SK-N-SH (cell line): ENCODE measurements at places on chromosomes 16 and 17. TPM values are rescaled to one million over a fixed set of nuclear protein-coding genes. Genes with fewer than 3 reads are reported as not detected.

- H3K27me3 ChIP-seq = no peaks in the 10 kb centered on the region
- no peak overlapping the region for H3K27ac ChIP-seq
- no peaks in the 10 kb centered on the region for H3K4me1 ChIP-seq
- peaks cover 49% of the 10 kb centered on the region for H3K36me3 ChIP-seq
Measured at GRCh38 chr17:44053125-44053872, 13.2 kb downstream of the LSM12 start.

DNA sequence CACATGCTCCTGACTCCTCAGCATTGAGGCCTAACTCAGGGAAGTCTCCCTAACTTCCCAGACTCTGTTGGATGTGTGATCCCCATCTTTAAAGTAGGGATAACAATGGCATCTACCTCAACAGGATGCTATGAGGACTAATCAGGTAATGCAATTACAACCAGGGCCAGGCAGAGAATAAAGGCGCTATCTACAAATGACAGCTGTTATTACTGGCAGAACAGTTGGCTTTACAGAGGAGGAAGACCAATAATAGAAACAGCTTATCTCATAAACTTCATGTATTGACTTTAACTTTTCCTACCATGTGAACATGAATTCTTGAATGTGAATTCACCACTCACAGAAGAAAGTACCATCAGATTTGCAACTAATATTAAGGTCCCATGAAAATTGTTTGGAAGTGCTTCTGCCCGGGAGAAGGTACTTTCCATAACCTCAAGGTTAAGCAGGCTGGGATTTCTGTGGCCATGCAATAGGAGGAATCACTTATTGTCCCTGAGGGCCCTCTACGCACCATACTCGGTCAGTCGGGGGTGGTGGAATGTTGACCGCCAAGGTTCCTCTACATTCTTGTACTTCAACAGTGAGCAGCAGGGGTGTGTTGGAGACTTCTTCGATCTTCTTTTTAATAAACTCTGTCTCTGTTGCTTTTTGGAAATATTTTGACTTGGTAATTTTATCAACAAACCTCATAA lies 22.6 kb upstream of the ERN1 start:
- peaks cover 82% of the 10 kb centered on the region for H3K36me3 ChIP-seq
- DNase-seq = peak; percentile 50
- no peaks in the 10 kb centered on the region for H3K27me3 ChIP-seq
- no peak overlapping the region for H3K27ac ChIP-seq
- peaks cover 48% of the 10 kb centered on the region for H3K4me1 ChIP-seq

GRCh38 chr17:82848022-82848592 lies 8.3 kb upstream of the ZNF750 start:
- H3K4me1 ChIP-seq = no peaks in the 10 kb centered on the region; the same call in 1 of the 2 replicates
- peaks cover 3% of the 10 kb centered on the region for H3K36me3 ChIP-seq
- H3K4me3 ChIP-seq = no peak overlapping the region
- no peak overlapping the region for H3K27ac ChIP-seq
- no peak for DNase-seq

- H3K36me3 ChIP-seq = no peaks in the 10 kb centered on the region
- H3K4me1 ChIP-seq = no peaks in the 10 kb centered on the region
- no peaks in the 10 kb centered on the region for H3K27me3 ChIP-seq
- DNase-seq = no peak
- H3K27ac ChIP-seq = no peak overlapping the region
Measured at GRCh38 chr16:11312718-11313492, 31.8 kb upstream of the PRM1 start.

Gene SNTB2
- 13.0 and 14.4 TPM in 2 replicates for polyA plus RNA-seq

GRCh38 chr17:44037471-44037870 lies 22.7 kb upstream of the TMEM101 start:
- H3K27me3 ChIP-seq = no peaks in the 10 kb centered on the region
- no peaks in the 10 kb centered on the region; the same call in 1 of the 2 replicates for H3K4me1 ChIP-seq
- no peak overlapping the region for H3K27ac ChIP-seq
- no peak overlapping the region for H3K4me3 ChIP-seq
- peaks cover 43% of the 10 kb centered on the region for H3K36me3 ChIP-seq

DNA sequence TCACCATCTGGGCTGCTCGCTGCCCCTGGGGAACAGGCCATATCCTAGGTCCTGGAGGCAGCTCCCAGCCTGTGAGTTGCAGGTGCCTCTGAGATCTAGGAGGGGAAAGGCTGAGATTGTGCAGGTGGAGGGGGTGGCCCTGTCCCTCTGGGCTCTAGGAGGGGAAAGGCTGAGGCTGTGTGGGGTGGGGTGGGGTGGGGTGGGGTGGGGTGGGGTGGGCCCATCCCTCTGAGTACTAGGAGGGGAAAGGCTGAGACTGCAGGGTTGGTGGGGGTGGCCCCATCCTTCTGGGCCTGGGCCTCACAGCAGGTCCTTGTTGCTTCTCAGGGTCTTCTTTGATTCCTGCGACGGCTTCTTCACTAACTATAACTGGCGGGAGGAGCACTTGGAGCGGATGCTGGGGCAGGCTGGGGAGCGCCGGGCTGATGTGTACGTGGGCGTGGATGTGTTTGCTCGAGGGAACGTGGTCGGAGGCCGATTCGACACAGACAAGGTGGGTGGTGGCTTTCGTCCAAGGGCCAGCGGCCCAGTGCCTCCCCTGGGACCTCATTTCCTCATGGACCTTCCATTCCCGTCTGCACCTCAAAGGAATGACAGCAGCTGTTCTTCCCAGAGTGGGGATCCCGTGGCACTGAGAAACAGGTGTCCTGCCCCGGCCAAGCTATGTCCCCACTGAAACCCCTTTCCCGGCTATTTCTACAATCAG lies 7.1 kb downstream of the ENGASE start:
- H3K36me3 ChIP-seq = peaks cover 59% of the 10 kb centered on the region; the same call in 1 of the 2 replicates
- no peaks in the 10 kb centered on the region for H3K4me1 ChIP-seq
- no peak overlapping the region for H3K27ac ChIP-seq
- no peak overlapping the region for H3K4me3 ChIP-seq
- H3K27me3 ChIP-seq = no peaks in the 10 kb centered on the region

DNA sequence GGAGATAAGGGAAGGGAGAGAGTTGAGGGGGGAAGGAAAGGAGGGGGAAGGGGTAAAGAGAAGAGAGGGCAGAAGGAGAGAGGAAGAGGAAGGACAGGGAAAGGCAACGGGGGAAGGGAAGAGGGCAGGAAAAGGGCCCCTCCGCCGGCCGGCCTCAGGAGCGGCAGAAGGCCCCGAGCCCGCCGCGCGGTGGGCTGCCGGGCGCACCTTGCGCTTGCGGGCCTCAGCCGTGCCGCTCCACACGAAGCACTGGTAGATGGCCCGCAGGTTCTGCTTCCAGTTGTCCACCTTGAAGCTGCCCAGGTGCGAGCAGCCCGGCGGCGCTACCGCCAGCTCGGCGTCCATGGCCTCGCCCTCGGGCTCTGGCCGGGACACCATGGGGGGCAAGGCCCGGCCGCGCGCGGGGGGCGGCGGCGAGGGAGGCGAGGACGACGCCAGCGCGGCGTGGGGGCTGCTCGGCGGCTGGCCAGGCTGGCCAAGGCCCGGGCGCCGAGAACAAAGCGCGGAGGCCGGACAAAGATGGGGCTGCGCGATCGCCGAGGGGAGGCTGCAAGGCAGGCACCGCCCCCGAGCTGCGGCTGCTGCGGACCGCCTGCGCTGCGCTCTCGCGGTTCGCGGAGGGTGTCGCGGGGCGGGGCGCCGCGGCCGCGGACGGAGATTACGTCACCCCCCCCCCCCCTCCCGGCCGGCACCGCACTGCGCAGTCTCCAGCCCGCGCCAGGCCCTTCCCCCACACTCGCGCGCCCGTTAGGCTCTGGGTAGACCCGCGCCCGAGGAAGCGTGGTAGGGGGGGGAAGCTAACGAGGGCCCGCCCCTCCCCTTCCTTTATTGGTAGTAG lies at the start of gene USP22:
Gene USP22, minus strand, starts transcription at position 554 of the 838 bp plus-strand sequence. Its CDS starts 176 bp downstream, at position 378.
- H3K27me3 ChIP-seq = no peaks in the 10 kb centered on the region
- H3K4me1 ChIP-seq = peaks cover 12% of the 10 kb centered on the region
- DNase-seq = peak; percentile 92
- H3K27ac ChIP-seq = peak within 1 kb of the TSS; percentile 98

Gene CCL3
- polyA plus RNA-seq = not detected in 2 replicates

DNA sequence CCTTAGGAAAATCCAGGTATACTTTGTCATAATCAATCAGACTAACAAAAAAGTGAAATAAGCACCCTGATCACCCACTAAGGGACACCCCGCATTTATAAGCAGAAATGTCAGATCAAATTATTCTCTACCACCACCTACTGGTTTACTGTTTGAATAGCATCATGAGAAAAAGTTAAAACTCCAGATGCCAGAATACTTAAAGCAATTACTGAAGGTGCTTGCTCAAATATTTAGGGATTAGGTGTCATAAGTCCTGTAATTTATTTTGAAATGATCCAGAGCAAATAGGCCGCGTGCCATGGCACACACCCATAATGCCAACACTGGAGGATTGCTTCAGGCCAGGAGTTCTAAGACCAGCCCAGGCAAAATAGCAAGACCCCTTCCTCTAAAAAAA lies 2.3 kb downstream of the TOP2A start:
- DNase-seq = peak; percentile 49
- H3K4me3 ChIP-seq = no peak overlapping the region; the same call in 1 of the 2 replicates
- no peak overlapping the region for H3K27ac ChIP-seq
- H3K36me3 ChIP-seq = peaks cover 25% of the 10 kb centered on the region

DNA sequence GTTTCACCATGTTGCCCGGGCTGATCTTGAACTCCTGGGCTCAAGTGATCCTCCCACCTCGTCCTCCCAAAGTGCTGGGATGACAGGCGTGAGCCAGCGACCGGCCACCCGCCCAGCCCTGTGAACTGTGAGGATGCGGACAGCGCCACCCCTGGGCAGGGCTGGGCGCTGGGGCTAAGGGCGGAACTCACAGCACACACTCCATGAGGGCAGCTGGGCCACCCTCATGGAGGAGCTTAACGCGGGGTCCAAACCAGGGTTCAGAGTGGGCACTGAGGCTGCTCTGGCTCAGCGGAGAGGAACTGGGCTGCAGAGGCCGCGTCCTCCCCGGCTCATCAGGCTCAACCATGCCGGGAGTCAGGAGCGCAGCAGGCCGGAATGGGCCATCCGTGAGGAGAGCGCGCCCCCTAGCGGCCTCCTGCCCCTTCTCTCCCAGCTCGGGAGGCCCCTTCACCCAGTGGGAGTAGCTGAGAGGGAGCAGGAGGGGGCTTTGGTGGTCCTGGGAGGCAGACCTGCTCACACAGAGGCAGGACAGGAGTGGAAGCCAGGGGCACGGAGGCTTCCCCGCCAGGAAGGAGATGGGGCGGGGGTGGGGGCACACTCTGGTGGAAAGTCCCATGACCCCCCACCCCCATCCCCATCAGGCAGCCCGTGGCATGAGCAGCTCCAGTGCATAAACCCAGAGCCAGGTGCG lies 13.8 kb downstream of the CORO7 start:
- H3K4me3 ChIP-seq = peak overlapping the region; percentile 50; the same call in 1 of the 2 replicates
- peaks cover 11% of the 10 kb centered on the region; the same call in 1 of the 2 replicates for H3K4me1 ChIP-seq
- H3K27me3 ChIP-seq = no peaks in the 10 kb centered on the region
- H3K36me3 ChIP-seq = peaks cover 4% of the 10 kb centered on the region; the same call in 1 of the 2 replicates
- peak; percentile 96 for DNase-seq
- no peak overlapping the region; the same call in 1 of the 2 replicates for H3K27ac ChIP-seq

Gene CPD
- 12.5 and 16.5 TPM in 2 replicates for polyA plus RNA-seq

DNA sequence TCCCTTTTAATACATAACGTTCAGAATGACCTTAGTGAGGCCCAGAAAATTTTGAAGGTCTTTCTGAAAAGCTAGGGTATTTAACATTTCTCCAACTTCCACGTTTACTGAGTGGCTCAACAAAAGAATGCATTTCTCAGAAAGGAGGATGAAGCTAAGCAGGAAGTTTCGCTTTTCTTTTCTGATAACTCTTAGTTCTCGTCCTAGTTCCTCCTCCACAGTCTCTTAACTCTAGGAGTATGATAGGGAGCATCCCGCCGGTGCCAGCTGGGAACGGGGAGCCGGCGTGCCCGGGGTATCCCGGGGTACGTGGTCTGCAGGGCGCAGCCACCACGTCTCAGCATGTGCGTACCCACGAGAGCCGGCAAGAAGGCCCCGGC lies 363 bp downstream of the KARS1 start:
- peaks cover 28% of the 10 kb centered on the region for H3K36me3 ChIP-seq
- no peak for DNase-seq
- peak overlapping the region; percentile 90 for H3K4me3 ChIP-seq
- peaks cover 6% of the 10 kb centered on the region; the same call in 1 of the 2 replicates for H3K4me1 ChIP-seq
- H3K27ac ChIP-seq = peak overlapping the region; percentile 92

Gene MGAT5B
- 10.3 and 13.8 TPM in 2 replicates for polyA plus RNA-seq

Gene SLC16A5
- polyA plus RNA-seq = 0.03 and 0.06 TPM in 2 replicates

DNA sequence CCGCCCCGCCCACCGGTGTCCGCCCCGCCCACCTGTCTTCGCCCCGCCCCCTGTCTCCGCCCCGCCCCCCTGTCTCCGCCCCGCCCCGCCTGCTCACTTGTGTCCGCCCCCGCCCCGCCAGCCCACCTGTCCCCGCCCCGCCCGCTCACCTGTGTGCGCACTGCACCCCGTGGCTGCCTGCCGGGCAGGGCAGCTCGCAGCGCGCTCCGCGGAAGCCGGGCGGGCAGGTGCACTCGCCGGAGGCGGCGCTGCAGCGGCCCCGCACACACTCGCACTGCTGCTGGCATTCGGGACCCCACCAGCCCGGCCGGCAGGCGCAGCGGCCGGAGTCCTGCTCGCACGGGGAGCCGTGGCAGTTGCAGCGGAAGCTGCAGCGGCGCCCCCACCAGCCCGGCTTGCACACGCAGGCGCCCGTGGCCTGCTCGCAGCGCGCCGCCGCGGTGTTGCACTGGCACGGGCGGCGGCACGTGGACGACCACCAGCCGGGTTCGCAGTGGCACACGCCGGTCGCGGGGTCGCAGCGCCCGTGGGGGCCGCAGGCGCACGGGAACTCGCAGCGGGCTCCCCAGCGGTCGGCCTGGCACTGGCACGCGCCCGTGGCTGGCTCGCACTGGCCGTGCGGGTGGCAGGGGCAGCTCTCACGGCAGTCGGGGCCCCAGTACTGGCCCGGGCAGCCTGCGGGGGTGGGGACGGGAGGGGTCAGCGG lies 2.1 kb downstream of the SCARF1 start:
- no peaks in the 10 kb centered on the region for H3K36me3 ChIP-seq
- H3K27me3 ChIP-seq = no peaks in the 10 kb centered on the region
- peak; percentile 89 for DNase-seq

GRCh38 chr17:46025510-46026165 lies 26.6 kb downstream of the STH start:
- H3K27me3 ChIP-seq = no peaks in the 10 kb centered on the region
- DNase-seq = no peak
- H3K4me3 ChIP-seq = no peak overlapping the region

DNA sequence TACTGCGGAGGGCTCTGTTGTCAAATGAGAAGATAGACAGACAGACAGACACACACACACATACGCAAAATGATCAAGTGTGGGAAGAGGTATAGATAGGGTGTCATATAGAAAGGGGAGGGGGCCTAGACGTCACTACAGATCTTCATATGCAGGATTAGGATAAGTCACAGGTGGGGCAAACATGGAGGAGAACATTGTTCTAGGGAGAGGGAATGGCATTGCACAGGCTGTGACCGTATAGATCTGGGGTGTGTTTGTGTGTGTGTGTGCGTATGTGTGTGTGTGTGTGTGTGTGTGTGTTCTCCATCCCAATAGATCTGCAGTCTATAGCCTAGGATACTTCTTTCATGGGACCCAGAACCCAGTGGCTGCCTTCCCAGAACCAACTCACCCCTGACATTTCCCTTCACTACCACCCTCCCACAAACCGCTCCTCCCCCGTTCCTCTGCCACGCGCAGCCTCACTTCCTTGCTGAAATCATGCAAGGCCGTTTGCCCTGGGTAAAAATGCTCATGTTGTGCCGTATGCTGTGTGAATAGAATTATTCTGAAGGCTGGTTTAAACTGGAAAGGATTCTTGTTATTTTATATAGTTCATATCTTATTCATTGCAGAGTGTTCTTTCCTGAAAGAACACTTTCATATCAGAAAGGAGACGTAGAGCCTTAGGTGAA lies 50.5 kb upstream of the CCL1 start:
- H3K4me1 ChIP-seq = no peaks in the 10 kb centered on the region
- H3K27me3 ChIP-seq = no peaks in the 10 kb centered on the region; the same call in 1 of the 2 replicates
- no peaks in the 10 kb centered on the region for H3K36me3 ChIP-seq
- DNase-seq = no peak
- H3K27ac ChIP-seq = no peak overlapping the region

Gene SEPTIN12
- polyA plus RNA-seq = 0.07 TPM in 1 of 2 replicates, not detected in the other

Gene FOXN1
- polyA plus RNA-seq = not detected in 2 replicates
